ENCODE measurements at places on chromosomes 5 and 9. TPM values are rescaled to one million over a fixed set of nuclear protein-coding genes. Genes with fewer than 3 reads are reported as not detected.

DNA sequence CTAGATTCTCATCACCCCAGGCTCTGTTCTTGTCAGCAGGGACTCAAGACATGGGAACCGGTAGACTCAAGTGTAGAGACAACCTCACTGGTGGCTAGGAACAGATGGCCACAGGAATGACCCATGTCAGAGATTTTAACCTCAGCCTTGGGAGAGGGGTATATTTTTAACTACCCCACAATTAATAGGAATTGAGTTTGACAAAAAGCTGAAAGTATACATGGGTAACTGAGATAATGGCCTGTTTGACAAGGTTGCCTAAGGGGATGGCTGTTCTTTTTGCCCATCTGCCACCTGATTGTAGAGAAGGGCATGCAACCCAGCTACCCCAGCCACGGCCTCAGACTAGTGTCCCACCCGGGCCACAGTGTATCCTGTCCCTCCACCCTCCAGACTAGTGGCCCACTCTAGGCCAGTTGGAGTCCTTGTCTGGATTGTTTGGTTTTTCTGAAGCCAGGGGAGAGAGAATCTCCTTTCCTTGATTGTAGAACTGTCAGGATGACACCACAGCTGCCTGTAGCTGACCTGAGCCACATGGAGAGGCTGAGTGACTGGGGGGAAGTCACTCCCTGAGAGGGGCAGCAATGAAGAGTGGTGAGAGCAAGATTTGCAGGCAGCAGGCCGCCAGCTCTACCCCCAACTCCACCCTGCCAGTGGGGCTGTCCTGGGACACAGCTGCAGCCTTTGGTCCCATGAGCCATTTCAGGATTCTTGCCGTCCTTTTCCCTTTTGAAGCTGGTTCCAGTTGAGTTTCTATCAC is 14.6 kb upstream of the ANGPTL2 start:
- no peak for DNase-seq
- H3K36me3 ChIP-seq: no peaks in the 10 kb centered on the region
- H3K4me1 ChIP-seq: peaks cover 29% of the 10 kb centered on the region
- H3K27ac ChIP-seq: no peak overlapping the region
- no peak overlapping the region for H3K4me3 ChIP-seq

DNA sequence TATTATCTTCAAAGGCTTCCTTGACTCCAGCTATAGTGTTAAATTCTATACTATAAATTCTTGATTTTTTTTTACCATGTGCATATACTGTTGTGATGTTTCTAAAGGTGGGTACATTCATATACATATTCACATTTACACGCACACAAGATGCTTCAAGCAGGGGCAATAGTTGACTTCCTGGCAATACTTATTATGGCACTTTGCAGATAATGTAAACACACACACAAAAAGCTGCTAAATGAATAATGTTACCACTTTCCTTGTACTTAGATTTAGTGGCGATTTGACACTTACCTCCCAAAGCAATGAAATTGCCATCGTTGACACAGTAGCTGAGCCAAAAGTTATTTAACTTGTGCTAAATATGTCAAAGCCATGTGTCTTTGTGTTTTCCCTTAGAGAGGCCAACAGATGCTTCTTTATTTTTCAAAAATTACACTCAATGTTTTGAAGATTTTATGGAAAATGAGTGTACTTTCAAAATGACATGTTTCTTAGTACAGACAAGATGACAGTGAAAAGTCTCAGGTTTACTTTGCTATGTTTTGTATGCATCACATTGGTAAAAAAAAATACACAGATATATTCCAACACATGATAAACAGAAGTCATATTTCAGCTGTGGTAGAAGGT is 12.2 kb upstream of the ERAP2 start:
- no peaks in the 10 kb centered on the region for H3K4me1 ChIP-seq
- H3K4me3 ChIP-seq: no peak overlapping the region
- H3K27me3 ChIP-seq: no peaks in the 10 kb centered on the region
- H3K27ac ChIP-seq: no peak overlapping the region
- DNase-seq: no peak

GRCh38 chr5:92917044-92917443 is 664.0 kb downstream of the NR2F1-AS1 start:
- peaks cover 7% of the 10 kb centered on the region for H3K4me1 ChIP-seq
- H3K4me3 ChIP-seq: no peak overlapping the region
- H3K36me3 ChIP-seq: no peaks in the 10 kb centered on the region

GRCh38 chr9:5430912-5431311 is 6.8 kb downstream of the PLGRKT start:
- peaks cover 4% of the 10 kb centered on the region for H3K36me3 ChIP-seq
- H3K4me1 ChIP-seq: no peaks in the 10 kb centered on the region
- H3K27ac ChIP-seq: no peak overlapping the region
- DNase-seq: no peak
- H3K4me3 ChIP-seq: no peak overlapping the region
- H3K27me3 ChIP-seq: no peaks in the 10 kb centered on the region

- H3K27ac ChIP-seq: no peak overlapping the region
- H3K27me3 ChIP-seq: no peaks in the 10 kb centered on the region
- peaks cover 29% of the 10 kb centered on the region for H3K36me3 ChIP-seq
- no peak for DNase-seq
- H3K4me3 ChIP-seq: no peak overlapping the region
- no peaks in the 10 kb centered on the region for H3K4me1 ChIP-seq
Observed at GRCh38 chr9:128753627-128754026, 18.1 kb downstream of the ZER1 start.

DNA sequence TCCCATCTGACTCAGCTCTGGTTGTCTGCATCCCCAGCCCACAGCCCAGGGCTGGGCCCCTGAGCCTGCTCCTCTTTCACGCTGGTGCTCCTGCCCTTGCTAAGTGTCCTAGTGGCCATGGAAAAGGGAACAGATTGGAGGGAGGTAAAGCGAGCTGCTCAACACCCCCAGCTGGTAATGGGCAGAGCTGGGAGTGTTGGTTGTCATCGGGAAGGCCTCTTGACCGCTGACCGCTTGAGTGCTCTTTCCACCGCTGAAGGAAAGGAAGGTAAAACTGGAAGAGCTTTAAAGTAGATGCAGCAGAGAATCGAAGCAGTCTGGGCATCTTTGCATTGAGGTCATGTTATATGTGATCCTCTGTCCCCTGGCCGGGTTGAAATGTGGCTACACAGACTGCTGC is 60.2 kb downstream of the CRB2 start:
- no peaks in the 10 kb centered on the region for H3K27me3 ChIP-seq
- no peak overlapping the region for H3K4me3 ChIP-seq
- DNase-seq: no peak
- H3K36me3 ChIP-seq: no peaks in the 10 kb centered on the region
- H3K27ac ChIP-seq: no peak overlapping the region
- no peaks in the 10 kb centered on the region for H3K4me1 ChIP-seq

GRCh38 chr9:82934949-82935348 is 128.0 kb downstream of the RASEF start:
- H3K4me3 ChIP-seq: no peak overlapping the region
- DNase-seq: no peak
- no peaks in the 10 kb centered on the region for H3K27me3 ChIP-seq
- H3K27ac ChIP-seq: no peak overlapping the region

GRCh38 chr5:103943230-103943629 is 380.6 kb upstream of the NUDT12 start:
- no peaks in the 10 kb centered on the region for H3K36me3 ChIP-seq
- H3K4me1 ChIP-seq: no peaks in the 10 kb centered on the region
- no peak for DNase-seq
- H3K4me3 ChIP-seq: no peak overlapping the region
- H3K27me3 ChIP-seq: no peaks in the 10 kb centered on the region

DNA sequence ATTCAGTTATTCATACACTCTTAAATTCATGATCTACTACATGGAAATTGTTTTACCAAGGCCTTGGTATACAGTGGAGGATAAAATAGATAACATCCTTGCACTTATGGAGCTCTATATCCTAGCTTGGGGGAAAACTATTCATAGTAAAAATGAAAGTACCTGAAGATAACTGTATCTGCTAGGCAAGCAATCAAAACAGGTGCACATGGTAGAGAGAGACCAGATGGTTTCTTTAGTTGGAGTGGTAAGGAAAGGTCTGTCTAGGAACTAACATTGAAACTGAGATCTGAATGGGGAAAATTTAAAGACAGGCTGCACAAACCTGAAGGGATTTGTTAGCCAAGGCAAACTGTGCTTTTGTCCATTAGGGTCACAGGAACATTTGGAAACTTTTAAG is 11.1 kb upstream of the SLCO4C1 start:
- no peaks in the 10 kb centered on the region for H3K36me3 ChIP-seq
- no peaks in the 10 kb centered on the region for H3K4me1 ChIP-seq
- no peak overlapping the region for H3K27ac ChIP-seq
- no peak for DNase-seq
- H3K27me3 ChIP-seq: no peaks in the 10 kb centered on the region

- peaks cover 34% of the 10 kb centered on the region for H3K4me1 ChIP-seq
- H3K27me3 ChIP-seq: no peaks in the 10 kb centered on the region
- H3K4me3 ChIP-seq: no peak overlapping the region
- DNase-seq: no peak
Observed at GRCh38 chr9:134317400-134317789, 8.9 kb upstream of the RXRA start.

DNA sequence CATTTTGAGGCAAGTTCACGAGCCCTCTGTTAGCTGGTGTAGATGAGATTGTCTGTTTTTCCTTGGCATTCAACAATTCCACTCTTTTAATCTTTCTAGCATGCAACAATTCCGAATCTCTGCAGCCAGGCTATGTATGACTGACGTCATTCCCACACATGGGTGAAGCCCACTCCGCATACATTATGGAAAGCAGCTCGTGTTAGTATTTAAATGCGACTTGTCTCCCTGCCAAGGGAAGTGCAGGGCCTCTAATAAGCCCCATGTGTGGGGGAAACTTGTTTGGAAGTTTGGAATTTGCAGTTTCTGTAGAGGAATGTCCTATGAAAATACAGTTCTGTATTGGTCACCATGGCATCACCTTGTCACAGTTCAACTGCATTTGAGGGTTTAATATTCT is 146.0 kb upstream of the FBXL7 start:
- H3K27me3 ChIP-seq: no peaks in the 10 kb centered on the region
- H3K4me1 ChIP-seq: no peaks in the 10 kb centered on the region
- H3K27ac ChIP-seq: no peak overlapping the region
- DNase-seq: no peak
- H3K36me3 ChIP-seq: no peaks in the 10 kb centered on the region

DNA sequence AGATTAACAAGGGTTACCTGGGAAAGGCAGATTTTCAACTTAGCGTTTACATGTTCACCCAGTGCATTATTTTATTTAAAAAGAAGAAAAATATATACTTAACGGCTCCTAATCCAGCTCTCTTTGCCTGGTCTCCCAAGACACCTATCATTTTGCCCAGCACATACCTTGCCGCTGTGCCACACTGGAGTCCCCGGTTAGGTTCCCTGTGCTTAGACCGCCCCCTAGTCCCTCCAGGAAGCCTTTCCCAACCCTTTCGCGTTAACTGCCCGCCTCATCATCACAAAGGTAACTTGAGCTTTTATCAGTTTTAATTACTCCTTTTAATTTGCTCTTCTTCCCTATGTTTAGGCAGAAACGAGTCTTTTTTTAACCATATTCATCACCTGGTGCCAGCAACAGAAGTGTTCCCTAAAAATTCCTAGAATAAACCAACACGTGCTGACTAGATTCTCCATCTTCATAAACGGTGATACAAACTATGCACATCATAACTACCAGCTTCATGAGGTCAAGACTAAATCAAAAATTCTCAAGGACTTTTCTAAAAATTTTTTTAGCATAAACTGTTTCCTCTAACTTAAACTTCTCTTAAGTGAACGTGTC is 19.7 kb downstream of the DNAJA1 start:
- no peaks in the 10 kb centered on the region for H3K27me3 ChIP-seq
- DNase-seq: peak; percentile 60
- H3K4me3 ChIP-seq: peak overlapping the region; percentile 76
- peaks cover 8% of the 10 kb centered on the region for H3K4me1 ChIP-seq

GRCh38 chr9:110951805-110952539 is 86.3 kb downstream of the LPAR1 start:
- H3K27ac ChIP-seq: peak overlapping the region; percentile 45
- peaks cover 37% of the 10 kb centered on the region for H3K4me1 ChIP-seq
- H3K27me3 ChIP-seq: no peaks in the 10 kb centered on the region
- no peak overlapping the region for H3K4me3 ChIP-seq
- DNase-seq: no peak
- H3K36me3 ChIP-seq: no peaks in the 10 kb centered on the region

DNA sequence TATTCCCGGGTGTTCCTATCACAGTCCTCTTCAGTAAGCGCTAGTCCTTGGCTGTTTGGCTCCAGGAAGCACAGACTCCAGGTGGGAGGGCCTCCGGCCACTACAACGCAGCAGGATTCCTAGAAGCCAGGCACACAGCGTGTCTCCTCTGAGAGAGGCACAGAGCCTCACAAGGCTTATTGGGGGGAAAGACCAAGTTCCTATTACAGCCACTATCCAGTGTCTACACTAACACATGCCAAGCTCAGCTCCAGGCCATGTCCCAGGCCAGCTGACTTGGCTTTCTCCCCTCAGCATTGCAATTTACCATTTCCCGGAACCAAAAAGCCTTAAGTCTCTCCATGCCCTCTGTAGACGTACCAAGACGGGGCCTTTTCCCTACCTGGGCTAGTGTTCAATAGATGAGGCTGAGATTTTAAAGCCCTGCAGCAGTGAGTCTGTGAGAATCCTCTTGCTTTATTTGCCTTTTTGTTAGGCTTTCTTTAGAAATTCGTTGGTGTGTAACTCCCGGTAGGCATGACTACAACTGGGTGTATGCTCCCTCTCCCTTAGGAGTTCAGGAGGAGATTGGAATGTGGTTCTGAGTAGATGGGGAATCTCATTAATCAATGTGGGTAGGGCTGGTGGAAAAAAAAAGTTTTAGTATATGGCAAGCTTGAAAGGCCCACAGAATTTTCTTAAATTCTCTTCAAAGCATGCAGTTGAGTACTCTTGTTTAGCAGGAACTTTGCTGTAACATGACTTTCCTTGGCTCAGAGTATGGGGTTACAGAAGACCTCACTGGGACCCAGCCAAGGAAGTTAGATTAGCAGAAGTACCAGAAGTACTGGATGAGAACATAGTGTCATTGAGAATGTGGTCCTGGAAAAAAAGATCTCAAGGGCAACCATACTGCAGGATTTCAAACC is 84.3 kb upstream of the SLC1A3 start:
- H3K4me1 ChIP-seq: no peaks in the 10 kb centered on the region
- peak; percentile 5 for DNase-seq
- H3K4me3 ChIP-seq: no peak overlapping the region
- no peaks in the 10 kb centered on the region for H3K36me3 ChIP-seq
- H3K27ac ChIP-seq: no peak overlapping the region

The DMGDH gene
- 7.2 TPM for total RNA-seq

The PCDHA12 gene
- 0.36 TPM for total RNA-seq

The CD14 gene
- 1.8 TPM for total RNA-seq

The SLC35A4 gene
- 17.4 TPM for total RNA-seq

The TEX48 gene
- not detected for total RNA-seq

The ASS1 gene
- 195 TPM for total RNA-seq
